ENCODE measurements at places on chromosomes 3 and 15.

GRCh38 chr3:122271246-122271898 lies 53.7 kb upstream of the CSTA start:
- DNase-seq = no peak

DNA sequence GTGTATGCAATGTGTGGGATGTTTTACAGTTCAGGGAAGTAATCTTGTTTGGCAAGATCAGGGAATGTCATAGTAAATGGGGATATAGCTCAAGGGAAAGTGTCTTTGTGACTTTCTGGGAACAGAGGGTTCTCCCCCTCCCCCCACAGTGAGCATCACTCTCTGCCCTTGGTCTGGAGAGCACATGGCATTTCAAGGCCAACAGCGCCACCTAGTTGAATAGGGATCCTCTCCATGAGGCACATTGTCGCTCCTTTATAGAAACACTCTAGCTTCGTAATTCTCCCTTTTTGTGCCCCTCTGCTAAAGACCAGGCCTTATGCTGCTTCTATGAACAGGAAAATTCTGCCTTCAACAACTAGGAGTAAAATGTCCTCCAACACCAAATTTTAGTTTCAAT lies 37.1 kb upstream of the ARNT2 start:
- DNase-seq = no peak

DNA sequence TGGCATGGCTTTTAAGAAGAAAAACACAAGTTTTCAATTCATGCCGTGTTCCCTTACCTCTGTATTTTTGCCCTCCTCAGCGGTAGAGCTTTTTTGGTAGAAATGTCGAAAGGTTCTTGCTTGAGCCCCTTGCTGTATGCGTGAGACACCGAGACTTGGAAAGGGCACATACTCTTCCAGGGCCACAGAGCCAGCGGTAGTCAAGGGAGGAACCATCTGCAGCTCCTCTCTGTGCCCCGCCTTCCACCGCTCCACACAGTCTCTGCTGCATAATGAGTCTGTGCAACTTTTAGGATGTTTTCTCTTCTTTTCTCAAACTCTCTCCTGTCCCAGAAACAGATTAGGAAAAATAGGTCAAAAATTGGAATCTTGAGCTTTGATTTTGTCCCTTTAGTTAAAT lies 77.5 kb downstream of the LPP start:
- DNase-seq = no peak

DNA sequence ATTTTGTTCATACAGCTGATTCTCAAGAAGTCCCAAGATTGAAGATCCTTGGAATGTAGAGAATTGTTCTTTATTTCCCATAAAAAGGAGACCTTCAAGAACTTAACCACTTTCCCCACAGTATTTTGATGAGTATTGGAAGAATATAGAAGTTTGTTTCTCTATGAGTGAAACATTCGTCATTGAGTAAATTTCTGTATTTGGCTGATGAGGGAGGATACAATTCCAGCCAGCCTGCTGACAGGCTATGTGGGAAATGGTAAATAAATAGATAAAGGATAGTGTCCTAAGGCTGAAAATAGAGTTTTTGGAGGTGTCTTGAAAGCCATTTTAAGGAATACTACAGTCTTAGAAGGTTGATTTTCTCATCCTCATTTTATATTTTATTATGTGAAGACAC lies 1076.1 kb downstream of the ROBO2 start:
- no peak for DNase-seq

GRCh38 chr3:22734756-22735155 lies 468.4 kb upstream of the UBE2E2 start:
- DNase-seq = no peak

DNA sequence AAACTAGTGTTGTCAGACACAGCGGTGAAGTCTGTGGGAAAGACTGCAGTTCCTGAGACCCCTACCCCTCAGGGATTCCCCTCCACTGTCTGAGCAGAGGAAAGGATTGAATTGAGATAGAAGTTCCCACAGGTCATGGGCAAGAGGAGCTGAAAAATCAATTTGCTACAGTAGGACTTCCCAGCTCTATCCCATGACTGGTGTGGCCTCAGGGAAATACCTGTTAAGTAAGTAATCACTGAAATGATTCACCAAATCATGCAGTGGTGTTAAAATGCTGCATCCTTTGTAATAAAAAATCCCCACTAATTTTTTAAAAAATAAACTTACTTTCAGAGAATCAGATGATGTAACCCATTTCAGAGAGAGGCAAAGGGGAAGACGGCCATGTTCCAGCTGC lies 45.0 kb upstream of the SPRED1 start:
- no peak for DNase-seq

DNA sequence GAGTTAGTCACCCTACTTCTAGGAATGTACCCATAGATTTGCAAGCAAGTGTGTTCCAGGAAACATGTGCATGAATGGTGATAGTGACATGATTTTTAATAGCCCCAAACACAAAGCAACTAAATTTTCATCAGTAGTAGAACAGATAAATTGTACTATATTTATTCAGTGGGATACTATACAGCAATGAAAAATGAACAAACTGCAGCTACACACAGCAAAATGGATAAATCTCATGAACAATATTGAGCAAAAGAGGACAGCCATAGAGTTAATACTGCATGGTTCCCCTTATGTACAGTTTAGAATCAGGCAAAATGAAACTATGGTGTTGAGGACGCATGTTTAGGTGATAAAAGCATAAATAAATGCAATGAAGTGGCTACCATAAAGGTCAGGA lies 26.0 kb downstream of the MESP1 start:
- DNase-seq = no peak

DNA sequence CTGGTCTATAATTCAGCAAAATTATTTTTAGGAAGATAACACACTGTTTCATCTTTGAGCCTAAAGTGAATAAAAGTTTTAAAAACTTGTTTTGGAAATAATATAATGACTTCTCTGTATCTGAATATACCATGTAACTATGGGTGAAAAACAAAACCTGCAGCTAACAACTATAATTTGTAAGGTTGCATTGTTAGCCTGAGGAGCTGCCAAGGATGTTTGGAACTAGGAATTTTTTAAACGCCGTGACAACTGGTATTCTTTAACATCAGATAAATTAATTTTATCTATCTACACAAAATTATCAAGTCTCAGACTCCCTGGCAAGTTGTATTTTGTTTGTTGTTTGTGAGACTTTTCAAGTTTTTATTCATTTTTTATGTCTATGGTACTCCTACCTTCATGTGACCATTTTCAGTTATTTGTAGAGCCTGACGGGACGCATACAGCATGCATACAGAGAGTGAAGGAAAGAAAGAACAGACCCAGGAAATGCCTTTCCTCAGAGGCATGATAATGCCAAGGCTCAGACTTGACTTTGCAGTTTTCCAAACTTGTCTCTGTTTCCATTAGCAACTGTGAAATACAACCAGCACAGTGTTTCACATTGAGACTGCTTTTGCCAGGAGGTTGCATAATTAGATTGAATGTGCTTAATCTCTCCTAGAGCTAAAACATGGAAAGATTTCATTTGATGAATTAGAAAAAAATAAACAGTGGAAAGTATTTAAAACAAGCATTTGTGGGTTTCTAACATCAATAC lies 60.8 kb upstream of the ARHGEF26 start:
- DNase-seq = no peak

GRCh38 chr3:19202303-19202702 lies 54.0 kb downstream of the KCNH8 start:
- no peak for DNase-seq

DNA sequence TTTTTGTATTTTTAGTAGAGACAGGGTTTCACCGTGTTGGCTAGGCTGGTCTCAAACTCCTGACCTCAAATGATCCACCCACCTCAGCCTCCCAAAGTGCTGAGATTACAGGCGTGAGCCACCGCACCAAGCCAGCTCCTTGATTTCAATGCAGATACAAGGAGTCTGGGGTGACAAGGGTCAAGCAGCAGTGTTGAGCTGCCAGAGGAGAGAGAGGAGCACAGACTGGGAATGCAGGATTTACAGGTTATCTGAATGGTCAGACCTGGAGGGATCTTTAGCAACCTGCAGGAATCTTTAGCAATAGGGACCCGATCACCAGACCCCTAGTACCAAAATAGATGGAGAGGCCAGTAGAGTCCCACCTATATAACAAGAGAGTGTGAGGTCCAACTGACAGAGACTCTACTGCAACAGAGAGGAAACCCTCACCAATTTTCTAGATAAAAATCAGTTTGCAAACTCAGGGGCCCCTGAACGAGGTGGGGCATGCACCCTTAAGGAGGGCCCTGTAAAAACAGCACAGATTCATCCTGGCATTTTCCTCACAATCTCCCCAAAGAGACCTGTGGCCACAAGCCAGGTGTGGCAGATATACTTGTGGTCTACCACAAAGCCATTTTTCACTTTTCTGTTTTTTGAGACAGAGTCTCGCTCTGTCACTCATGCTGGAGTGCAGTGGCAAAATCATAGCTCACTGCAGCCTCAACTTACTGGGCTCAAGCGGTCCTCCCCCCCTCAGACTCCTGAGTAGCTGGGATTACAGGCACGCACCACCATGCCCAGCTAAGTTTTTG lies 10.7 kb upstream of the SHISA5 start:
- DNase-seq = no peak

DNA sequence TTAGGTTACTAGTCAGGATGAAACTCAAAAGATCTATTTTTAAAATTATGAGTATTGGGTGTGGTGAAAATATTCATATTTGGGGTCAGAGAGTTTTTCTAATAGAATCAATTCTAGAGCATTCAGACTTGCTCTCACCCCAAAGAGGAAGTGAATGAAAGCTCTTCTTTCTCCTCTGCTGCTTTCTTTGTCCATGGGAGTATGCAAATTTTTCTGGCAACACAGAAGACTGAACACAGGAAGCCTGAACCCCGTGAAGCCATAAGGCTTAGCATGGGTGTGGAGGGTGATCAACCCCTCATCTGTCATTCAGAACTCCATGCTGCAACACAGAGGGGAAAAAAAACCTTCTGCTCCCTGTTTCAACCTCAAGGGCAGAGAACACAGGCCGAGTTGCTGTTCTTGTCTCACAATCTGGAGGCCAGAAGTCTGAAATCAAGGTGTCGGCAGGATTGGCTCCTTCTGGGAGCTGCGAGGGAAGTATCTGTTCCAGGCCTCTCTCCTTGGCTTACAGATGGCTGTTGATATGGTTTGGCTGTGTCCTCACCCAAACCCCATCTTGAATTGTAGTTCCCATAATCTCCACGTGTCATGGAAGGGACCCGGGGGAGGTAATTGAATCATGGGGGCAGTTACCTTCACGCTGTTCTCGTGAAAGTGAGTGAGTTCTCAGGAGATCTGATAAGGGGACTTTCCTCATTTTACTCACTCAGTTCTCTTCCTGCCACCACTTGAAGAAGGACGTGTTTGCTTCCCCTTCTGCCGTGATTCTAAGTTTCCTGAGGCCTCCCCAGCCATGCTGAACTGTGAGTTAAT lies 33.7 kb upstream of the CD47 start:
- peak; percentile 71 for DNase-seq

GRCh38 chr15:65919353-65919752 lies 50.1 kb downstream of the RAB11A start:
- DNase-seq = no peak

GRCh38 chr3:149015393-149015792 lies 24.1 kb downstream of the GYG1 start:
- no peak for DNase-seq

DNA sequence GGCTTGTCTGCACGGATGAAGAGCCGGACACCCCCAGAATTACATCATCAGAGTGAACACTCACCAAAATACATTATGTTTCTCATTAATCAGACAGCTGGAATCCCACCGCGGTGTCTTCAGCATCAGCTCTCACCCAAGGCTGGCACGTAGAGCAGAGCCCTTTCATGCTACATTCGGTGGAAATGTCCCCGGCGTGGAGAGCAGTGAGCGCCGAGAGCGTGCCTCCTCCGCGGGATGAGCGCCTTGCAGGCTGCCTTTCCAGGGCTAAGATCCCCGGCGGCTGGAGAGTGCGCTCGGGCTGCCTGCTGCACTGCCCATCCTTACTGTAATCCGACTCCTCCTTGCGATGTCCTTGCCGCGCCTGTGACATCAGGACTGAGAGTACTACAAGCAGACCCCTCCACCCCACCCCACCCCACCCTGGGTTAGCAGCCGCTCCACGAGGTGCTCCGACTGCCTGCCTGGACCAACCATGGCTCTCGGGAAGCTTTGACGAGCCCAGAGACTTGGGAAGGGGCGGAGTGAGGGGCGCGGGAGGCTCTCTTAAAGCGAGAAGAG lies at the start of gene ZNF385D:
TSS of gene ZNF385D (minus strand) at position 380 of the 561 bp plus-strand sequence. CDS start at position 86, 294 bp downstream.
- no peak for DNase-seq

DNA sequence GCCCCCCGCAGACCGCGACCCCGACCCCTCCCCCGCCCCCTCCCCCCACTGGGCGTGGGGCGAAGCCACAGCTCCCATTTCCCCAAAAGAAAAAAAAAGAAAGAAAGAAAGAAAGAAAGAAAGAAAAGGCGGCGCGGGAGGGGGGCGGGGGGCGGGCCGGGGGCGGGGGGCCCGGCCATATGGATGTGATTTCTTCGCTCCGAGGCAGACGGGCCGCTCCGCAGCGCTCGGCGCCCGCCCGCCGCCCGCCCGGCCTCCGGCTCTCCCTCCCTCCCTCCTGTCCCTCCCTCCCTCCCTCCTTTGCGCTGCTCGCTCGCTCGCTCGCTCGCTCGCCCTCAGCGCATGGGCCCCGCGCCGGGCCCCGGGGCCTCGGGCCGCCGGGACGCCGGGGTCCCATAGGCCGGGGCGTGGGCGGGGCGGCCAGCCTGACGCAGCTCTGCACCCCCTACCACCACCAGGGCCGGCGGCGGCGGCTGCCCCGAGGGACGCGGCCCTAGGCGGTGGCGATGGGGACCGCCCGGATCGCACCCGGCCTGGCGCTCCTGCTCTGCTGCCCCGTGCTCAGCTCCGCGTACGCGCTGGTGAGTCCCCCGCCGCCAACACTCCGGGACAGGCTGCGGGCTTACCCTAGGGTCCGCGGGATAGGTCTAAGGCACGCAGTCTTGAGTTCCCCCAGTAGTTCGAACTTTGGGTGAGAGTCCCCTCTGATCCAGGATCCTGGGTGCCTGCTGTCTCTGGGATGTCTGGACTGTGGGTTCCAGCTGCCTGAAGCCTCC lies 5.7 kb downstream of the PTH1R start:
- peak; percentile 68 for DNase-seq
